Activated naive CD4-positive, alpha-beta T cell treated with anti-CD3 and anti-CD28 coated beads, Interleukin-2, amount 10 ng/mL, durations not matched to agents 5 hours and 36 hours (primary cell): ENCODE measurements at places on chromosomes 16 and 17. TPM values are rescaled to one million over a fixed set of nuclear protein-coding genes. Genes with fewer than 3 reads are reported as not detected.

RAB40C gene
- total RNA-seq, result 12.7 TPM

IRF8 gene
- total RNA-seq, result 10.8 TPM

OR2C1 gene
- total RNA-seq, result not detected

PPP1R1B gene
- total RNA-seq, result not detected

IL32 gene
- total RNA-seq, result 2,121 TPM

PYY gene
- total RNA-seq, result not detected

ITPRIPL2 gene
- 0.66 TPM for total RNA-seq

PRAC2 gene
- not detected for total RNA-seq

TMEM238L gene
- not detected for total RNA-seq

SMIM22 gene
- total RNA-seq, result not detected
